Adrenal gland (tissue), 19 donors: ENCODE measurements at places on chromosomes 16 and 17. TPM values are rescaled to one million over a fixed set of nuclear protein-coding genes. Genes with fewer than 3 reads are reported as not detected.

Gene SNX20
- 0.22 TPM for total RNA-seq

Gene CD300LB
- 0.18 TPM for total RNA-seq

Gene HCRT
- total RNA-seq, result not detected

Gene TVP23A
- total RNA-seq, result 1.0 TPM

Gene TMEM88
- total RNA-seq, result 17.7 TPM

Gene KRTAP16-1
- not detected for total RNA-seq

Gene MEIOB
- total RNA-seq, result not detected

Gene NPIPB9
- 1.3 TPM for total RNA-seq

Gene PAM16
- 65.6 TPM for total RNA-seq

Gene VASN
- total RNA-seq, result 33.2 TPM

Gene HEXD
- 27.9 TPM for total RNA-seq

Gene GUCY2D
- not detected for total RNA-seq

Gene TRPV2
- total RNA-seq, result 85.3 TPM

Gene NPTX1
- 2.6 TPM for total RNA-seq

Gene PRSS33
- not detected for total RNA-seq

Gene KCNH6
- not detected for total RNA-seq

Gene C16orf46
- total RNA-seq, result not detected

Gene KRT23
- not detected for total RNA-seq

Gene LAT
- total RNA-seq, result 5.2 TPM

Gene MRPL38
- total RNA-seq, result 36.7 TPM

Gene CCT6B
- 6.5 TPM for total RNA-seq
